MG63 (cell line): ENCODE measurements at places on chromosomes 2 and 18. TPM values are rescaled to one million over a fixed set of nuclear protein-coding genes. Genes with fewer than 3 reads are reported as not detected.

Gene IL1R1
- 0.82 and 1.4 TPM in 2 replicates for total RNA-seq

Gene ZNF804A
- total RNA-seq = 0.76 and 3.6 TPM in 2 replicates

Gene BCL11A
- total RNA-seq = not detected in 2 replicates

Gene CNGA3
- not detected in 2 replicates for total RNA-seq
